Mesenchymal stem cell (in vitro differentiated cells and primary cell): ENCODE measurements at places on chromosomes 16 and 17.

DNA sequence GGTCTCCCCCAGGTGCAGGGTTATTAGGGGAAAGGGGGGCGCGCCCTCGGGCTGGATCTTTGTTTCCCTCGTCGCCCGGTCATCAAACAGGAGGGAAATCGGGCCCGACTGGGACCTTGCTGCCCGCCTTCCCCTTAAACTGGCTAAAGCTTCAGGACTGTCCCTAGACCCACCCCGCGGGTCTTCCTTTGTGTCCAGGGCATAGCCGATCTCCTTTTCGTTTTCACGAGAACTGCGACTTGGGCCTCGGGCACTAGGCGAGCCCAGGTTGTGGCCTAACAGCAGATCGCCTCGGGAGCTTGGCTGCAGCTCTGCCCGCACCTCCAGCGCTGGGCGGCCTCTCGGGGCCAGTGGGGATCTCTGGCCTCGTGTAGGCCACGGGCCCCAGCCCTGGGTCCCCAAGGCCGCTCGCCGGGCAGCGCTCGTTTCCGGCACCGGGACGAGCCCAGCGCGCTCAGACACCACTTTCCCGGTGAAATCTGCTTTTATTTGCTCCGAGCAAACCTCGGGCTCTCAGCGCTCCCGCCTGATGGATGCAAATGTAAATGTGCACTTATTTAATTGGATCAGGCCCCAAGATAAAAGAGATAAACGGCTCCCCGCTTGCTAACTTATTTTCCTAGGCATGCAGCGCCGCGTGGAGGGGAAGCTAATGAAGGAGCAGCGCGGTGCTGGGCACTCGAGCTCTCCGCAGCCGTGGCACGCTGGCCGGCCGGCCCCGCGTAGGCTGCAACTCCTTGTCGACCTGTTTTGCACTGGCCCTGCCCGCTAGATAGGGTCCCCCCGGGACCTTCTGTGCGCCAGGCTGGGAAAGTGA lies 7.8 kb downstream of the IRX5 start:
- H3K27me3 ChIP-seq, result peaks cover 62% of the 10 kb centered on the region
- DNase-seq, result peak; percentile 53
- H3K36me3 ChIP-seq, result peaks cover 3% of the 10 kb centered on the region

- peaks cover 7% of the 10 kb centered on the region for H3K27me3 ChIP-seq
- no peak for DNase-seq
- H3K4me3 ChIP-seq, result no peak overlapping the region
- peaks cover 3% of the 10 kb centered on the region for H3K4me1 ChIP-seq
- H3K36me3 ChIP-seq, result no peaks in the 10 kb centered on the region
Observed at GRCh38 chr17:30103921-30104320, 12.7 kb upstream of the NSRP1 start.

DNA sequence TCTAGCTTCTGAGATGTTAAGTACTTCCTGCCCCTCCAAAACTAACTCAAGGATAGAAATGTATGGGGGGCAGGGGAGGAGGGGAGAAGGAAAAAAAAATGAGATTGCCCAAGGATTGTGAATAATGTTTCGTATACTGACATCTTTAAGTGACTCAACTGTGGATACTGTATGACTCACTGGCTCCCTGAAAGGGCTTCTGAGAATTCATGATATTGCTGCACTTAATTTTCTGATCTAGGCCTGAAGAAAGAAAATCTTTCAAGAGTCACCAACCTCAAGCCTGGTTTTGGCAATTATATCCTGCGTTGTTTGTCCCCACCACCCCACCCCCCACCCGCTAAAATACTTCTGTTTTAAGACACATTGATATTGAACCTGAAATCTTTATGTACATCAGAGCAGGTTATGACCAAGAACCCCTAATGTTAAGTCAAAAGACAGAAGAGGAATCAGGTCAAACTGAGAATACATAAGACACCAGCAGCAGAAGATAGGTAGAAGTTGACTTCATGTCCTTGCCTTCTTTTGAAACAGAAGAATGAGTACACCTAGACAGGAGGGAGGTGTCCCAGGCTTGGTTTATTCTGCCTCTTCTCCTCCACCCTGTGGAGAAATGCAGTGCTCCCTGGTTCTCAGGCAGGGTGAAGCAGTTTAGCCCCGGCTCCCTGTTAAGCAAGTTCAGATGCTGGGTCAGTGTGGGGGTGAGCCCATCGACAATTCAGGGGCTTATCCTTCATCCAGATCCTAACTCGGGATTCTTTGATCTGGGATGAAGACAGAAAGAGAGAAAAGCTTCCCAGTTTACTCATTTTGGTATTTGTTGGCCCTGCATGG lies 3.3 kb upstream of the FBXL20 start:
- peak overlapping the region; percentile 4 for H3K27ac ChIP-seq
- H3K27me3 ChIP-seq, result no peaks in the 10 kb centered on the region
- peaks cover 21% of the 10 kb centered on the region for H3K36me3 ChIP-seq
- H3K4me3 ChIP-seq, result no peak overlapping the region

DNA sequence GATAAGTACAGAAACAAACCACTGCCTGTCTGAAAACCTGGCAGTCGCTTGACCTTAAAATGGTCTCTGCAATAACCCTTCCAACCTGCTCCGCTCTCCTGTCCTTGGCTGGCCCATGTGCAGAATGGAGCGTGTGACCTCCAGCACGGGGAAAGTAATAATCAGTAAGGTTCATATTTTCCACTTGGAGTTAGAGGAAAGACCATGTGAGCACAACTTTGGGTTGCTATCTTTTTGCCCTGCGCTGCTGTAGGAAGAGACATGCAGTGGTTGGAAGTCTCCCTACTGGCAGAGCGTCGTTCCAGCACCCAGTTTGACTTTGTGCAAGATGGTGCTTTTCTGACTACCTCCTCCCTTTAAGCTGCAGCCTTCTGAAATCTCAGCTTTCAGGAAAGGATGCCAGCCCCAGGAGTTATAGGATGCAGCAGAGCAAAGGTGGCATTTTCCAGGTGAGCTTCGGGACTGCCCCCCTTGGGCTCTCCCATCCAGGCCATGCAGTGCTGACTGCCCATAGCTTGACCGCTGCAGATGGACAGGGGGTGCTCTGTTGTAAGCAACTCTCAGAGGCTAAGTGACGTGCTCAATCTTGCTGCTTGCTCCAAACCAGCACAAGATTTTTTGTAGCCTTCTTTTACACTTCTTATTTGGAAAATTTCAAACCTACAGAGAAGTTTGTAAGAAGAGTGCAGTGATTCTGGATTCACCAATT lies 110.7 kb upstream of the NOL11 start:
- DNase-seq, result no peak
- H3K27me3 ChIP-seq, result no peaks in the 10 kb centered on the region
- H3K36me3 ChIP-seq, result no peaks in the 10 kb centered on the region
- no peak overlapping the region for H3K27ac ChIP-seq
- H3K4me3 ChIP-seq, result no peak overlapping the region

- H3K27me3 ChIP-seq, result no peaks in the 10 kb centered on the region
Observed at GRCh38 chr17:66312912-66313311, 10.5 kb downstream of the PRKCA start.

GRCh38 chr16:28011971-28012445 lies 51.5 kb downstream of the GSG1L start:
- DNase-seq, result no peak
- no peaks in the 10 kb centered on the region for H3K4me1 ChIP-seq
- no peak overlapping the region for H3K4me3 ChIP-seq
- H3K27me3 ChIP-seq, result peaks cover 42% of the 10 kb centered on the region
- no peak overlapping the region for H3K27ac ChIP-seq
- no peaks in the 10 kb centered on the region for H3K36me3 ChIP-seq

DNA sequence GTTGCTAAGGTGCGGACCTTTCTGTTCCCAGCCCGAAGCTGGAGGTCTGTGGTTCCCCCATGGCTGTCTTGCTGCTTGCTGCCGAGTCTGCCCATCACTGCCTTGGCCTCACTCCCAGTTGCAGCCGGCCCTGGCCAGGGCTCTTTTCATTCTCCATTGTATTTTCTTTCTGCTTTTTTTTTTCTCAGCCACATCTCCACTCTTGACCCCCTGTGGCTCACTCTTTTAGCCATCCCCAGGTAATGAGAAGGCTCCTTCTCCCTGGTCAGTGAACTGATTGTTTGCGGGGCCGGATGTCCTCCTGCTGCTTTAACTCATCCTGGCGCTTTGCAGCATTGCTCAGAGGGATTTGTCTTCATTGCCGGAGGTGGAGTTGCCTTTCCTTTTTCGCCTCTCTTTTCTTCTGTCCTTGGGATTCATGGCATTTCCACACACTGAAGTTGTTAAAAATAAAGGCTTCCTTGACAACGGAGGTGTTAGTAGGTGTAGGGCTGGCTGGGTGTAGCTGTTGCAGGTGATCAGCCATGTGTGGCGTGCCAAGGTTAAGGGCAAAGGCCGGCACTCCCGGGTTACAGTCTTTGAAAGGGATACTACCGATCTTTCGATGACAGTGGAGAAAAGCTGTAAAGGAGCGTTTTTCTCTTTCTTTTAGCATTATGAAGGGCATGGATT lies 34.1 kb downstream of the MAP2K6 start:
- no peak overlapping the region for H3K4me3 ChIP-seq
- H3K36me3 ChIP-seq, result no peaks in the 10 kb centered on the region
- peak; percentile 16 for DNase-seq
- peaks cover 4% of the 10 kb centered on the region for H3K4me1 ChIP-seq
- no peaks in the 10 kb centered on the region for H3K27me3 ChIP-seq
- peak overlapping the region; percentile 63 for H3K27ac ChIP-seq

DNA sequence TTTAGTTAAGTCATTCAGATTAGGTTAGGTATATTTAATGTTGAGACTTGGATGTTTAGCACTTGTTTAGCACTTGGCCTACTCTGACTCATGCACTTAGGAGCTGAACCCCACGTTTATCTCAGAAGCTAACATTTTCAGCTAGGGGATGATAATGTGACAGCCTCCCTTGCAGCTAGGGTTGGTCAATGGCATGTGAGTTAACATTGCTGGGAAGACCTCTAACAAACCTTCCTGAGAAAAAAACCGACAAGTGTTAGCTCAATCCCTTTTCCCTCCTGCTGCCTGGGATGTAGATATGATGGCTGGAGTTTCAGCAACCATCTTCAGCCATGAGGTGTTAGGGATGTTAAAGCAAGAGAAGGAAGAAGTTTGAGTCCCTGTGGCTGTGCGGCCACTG lies 185.0 kb upstream of the FOXF1 start:
- no peak overlapping the region for H3K27ac ChIP-seq
- no peak overlapping the region for H3K4me3 ChIP-seq
- DNase-seq, result no peak
- H3K27me3 ChIP-seq, result peaks cover 78% of the 10 kb centered on the region

DNA sequence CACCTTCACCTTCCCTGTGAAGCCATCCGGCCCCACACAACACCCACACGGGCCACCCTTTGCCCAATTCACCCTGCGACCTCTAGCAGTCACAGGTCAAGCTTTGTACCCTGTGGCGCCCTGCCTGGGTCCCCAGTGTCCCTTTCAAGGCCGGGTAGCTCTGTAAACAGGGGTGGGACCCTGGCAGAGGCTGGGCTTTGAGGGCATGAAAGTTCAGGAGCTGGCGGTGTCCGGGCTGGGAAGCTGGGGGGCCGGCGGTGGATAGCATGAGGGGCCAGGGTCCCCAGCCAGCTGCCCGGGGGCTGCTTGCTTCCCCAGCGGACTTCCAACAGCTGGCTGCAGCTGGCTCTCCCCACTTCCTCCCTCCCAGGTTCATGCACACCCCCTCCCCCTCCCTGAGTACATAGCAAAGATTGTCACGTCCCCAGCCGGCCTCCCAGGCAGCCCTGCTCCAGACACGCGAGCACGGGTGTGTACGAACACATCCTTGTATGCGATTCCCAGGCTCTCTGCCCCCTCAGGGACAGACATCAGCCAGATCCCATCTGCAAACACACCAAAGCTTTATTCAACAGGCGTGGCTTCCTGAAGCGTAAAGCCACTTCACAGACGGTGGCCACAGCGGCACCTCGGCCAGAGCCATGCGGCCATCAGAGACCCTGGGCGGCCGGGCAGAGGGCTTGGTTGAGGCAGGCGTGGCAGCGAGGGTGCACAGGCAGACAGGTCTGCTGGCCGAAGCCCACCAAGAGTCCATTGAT lies 8.2 kb downstream of the NTHL1 start:
- H3K4me1 ChIP-seq, result peaks cover 91% of the 10 kb centered on the region
- H3K4me3 ChIP-seq, result no peak overlapping the region
- peak overlapping the region; percentile 25 for H3K27ac ChIP-seq
- DNase-seq, result peak; percentile 97
- H3K27me3 ChIP-seq, result no peaks in the 10 kb centered on the region

- no peaks in the 10 kb centered on the region for H3K36me3 ChIP-seq
- H3K27me3 ChIP-seq, result no peaks in the 10 kb centered on the region
- peak overlapping the region; percentile 79 for H3K4me3 ChIP-seq
Observed at GRCh38 chr17:44122816-44123355, 555 bp downstream of the HDAC5 start.

- no peaks in the 10 kb centered on the region for H3K36me3 ChIP-seq
- H3K27ac ChIP-seq, result no peak overlapping the region
- H3K27me3 ChIP-seq, result no peaks in the 10 kb centered on the region
- DNase-seq, result no peak
Observed at GRCh38 chr16:48971571-48972077, 310.0 kb downstream of the CBLN1 start.

- peaks cover 33% of the 10 kb centered on the region for H3K27me3 ChIP-seq
- no peak overlapping the region for H3K4me3 ChIP-seq
- H3K4me1 ChIP-seq, result peaks cover 15% of the 10 kb centered on the region
- H3K27ac ChIP-seq, result no peak overlapping the region
Observed at GRCh38 chr16:86755571-86756006, 177.2 kb downstream of the FOXL1 start.

DNA sequence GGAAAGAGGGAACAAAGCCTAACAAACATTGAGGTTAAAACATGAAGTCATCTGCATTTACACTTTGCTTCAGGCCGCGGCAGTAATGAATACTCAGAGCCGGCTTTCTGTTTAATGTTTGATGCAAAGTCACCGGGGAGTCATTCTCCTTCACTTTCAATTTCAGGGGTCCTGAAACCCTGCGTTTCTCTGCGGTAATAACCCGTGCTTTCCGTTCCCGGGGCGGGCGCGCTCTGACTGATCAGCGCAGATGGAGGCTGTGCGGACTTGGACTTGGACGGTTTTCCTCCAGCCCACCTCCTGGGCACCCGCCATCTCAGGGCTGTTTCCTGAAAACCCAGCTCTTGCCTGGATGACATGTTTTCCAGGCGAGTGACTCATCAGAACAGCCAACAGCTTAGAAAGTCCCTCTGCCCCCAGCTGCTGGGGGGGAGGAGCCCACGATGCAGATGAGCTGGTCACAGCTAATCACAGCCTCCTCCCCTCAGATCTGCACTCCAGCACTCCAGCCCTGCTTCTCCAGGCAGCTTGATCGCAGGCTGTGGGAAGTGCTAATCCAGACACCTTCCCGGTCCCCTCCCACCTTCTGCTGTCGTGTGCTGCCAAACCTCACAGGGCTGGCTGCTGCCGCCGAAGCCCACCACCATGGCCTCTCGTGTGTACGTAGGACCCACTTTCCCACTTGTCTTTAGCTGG lies 158.6 kb upstream of the CHMP6 start:
- H3K27me3 ChIP-seq, result no peaks in the 10 kb centered on the region
- peaks cover 21% of the 10 kb centered on the region for H3K4me1 ChIP-seq
- peak; percentile 99 for DNase-seq
- peaks cover 34% of the 10 kb centered on the region for H3K36me3 ChIP-seq
- peak overlapping the region; percentile 95 for H3K27ac ChIP-seq

- H3K4me3 ChIP-seq, result no peak overlapping the region
- no peaks in the 10 kb centered on the region for H3K4me1 ChIP-seq
- no peak for DNase-seq
- no peak overlapping the region for H3K27ac ChIP-seq
- no peaks in the 10 kb centered on the region for H3K27me3 ChIP-seq
- no peaks in the 10 kb centered on the region for H3K36me3 ChIP-seq
Observed at GRCh38 chr16:54000361-54000760, 286.2 kb downstream of the IRX3 start.
